Stimulated activated CD8-positive, alpha-beta memory T cell treated with anti-CD3 and anti-CD28 coated beads, Interleukin-7, amount 100 ng/mL, for 48 hours (primary cell): ENCODE measurements at places on chromosomes 4 and X.
A peak's percentile ranks its signal among the peaks of the same experiment; 100 is the strongest.

GRCh38 chrX:114095789-114096188, 488.1 kb upstream of the HTR2C start:
- DNase-seq = no peak

DNA sequence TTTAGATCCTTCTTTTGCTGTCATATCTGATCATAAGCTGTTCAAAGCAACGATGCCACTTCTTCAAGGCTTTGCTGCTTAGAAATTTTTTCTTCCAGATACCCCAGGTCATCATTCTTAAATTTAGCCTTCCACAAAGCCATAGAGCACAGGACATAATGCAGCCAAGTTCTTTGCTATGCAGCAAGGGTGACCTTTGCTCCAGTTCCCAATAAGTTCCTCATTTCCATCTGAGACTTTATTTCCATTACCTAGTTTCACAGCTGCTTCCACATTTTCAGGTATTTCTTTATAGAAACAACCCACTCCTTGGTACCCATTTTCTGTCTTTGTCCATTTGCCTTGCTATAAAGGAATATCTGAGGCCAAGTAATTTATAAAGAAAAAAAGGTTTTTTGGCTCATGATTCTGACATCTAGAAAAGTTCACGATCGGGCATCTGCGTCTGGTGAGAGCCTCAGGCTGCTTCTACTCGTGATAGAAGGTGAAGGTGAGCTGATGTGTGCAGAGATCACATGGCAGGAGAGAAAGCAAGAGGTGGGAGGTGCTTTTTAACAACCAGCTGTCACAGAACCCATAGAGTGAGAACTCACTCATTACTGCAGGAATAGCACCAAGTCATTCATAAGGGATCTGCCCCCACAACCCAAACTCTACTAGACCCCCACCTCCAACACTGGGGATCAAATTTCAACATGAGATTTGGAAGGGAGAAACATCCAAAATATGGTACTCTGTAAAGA, 11.8 kb upstream of the TASL start:
- no peak for DNase-seq

DNA sequence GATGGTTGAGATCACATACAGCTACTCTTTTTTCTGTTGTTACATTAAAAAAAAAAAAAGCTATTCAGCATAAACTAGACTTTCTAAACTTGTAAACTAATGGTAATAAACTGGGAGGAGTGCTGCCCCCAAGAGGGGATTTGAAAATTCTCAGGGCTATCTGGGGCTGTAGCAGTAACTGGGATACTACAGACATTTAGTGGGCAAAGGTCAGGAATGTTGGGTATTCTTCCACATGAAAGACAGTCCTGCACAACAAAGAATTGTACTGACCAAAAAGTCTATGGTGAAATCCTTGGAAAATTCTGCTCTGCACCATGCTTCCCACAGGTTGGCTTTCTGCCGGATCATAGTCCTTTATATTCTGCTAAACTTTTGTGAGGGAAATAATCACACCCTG, 232.6 kb upstream of the BOD1L1 start:
- DNase-seq = no peak

DNA sequence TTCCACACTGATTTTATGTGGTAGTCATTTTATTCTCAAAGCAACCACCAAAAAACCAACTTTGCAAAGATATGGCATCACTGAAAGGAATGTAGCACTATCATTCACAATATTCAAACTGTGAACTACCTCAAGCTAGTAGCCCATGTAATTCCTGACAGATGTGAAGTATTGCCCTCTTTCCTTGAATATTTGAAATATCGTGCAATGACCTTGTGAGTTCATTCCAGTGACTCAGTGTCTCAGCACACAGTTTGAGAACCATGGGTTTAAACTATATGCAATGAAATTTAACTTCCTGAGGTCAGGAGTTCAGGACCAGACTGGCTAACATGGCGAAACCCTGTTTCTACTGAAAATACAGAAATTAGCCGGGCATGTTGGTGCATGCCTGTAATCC, 20.9 kb upstream of the IQCM start:
- no peak for DNase-seq

DNA sequence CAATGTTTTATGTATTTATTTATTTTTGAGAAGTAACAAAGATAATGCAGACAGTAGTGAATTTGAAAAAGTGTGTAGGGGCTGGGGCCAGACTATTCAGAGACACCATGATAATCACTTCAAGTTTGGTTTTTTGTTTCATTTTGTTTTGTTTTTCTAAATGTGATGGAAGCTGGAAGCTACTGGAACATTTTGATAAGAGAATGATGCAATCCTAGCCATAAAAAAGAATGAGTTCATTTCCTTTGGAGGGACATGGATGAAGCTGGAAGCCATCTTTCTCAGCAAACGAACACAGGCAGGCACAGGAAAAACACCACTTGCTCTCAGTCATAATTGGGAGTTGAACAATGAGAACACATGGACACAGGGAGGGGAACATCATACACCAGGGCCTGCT, 706.6 kb upstream of the EPHA5 start:
- DNase-seq = no peak

DNA sequence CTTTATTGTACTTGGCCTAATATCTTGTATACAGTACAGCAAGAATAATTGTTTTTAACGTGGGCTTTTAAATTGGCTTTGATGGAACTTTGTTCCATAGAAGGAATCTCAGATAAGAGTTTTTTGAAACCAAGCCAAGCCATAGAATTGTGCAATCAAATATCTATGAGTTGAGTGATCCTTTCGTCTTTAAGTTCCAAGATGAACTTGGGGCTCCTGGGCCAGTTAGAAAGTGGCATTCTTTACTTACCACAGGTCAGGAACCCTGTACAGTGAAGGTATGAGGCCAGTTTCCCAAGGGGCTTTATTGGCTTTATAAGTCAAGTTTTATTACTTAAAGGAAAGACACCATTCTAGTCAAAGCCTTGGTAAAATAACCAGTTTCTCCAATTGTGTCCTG, 2104.2 kb downstream of the PCDH7 start:
- DNase-seq = no peak

- DNase-seq = no peak
Measured at GRCh38 chr4:177487977-177488376, 45.7 kb upstream of the AGA start.

- no peak for DNase-seq
Measured at GRCh38 chrX:21933077-21933476, 7.4 kb upstream of the SMS start.

DNA sequence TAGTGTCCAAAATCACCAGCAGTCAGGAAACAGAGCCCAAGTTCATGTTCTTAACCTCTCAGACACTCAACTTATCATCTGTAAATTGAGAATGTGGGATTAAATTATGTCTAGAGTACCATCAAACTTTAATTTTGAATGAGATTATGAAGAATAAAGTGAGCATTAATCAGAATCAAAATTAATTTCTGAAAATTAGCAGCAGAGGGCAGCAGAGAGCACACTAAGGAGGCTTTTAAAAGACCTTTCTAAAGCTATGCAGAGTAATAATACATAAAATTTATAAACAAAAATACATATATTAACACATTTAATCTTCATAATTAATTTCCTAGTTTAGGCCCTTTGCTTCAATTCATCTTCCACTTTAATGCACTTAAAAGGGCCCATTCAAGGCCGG, 7.1 kb downstream of the TASL start:
- no peak for DNase-seq

DNA sequence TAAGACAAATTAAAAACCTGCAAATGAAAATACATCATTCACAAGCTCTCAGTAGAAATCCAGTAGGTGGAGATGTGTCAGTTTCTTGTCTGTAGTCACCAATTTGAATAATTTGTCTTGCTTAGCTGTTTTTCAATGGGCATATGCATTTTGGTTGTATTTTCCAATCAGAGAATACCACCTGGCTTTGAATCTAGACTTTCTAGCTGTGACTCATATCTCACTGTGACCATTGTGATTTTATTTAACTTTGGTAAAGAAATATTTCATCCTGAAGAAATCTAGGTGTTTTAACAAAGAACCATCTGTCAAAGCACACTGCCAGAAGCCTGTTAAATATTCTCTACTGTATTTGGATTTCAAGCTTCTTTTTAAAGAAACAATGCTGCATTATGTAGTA, 1650.6 kb upstream of the IGFBP7 start:
- DNase-seq = no peak

- no peak for DNase-seq
Measured at GRCh38 chr4:156892805-156893204, 78.8 kb downstream of the PDGFC start.

- no peak for DNase-seq
Measured at GRCh38 chr4:38101563-38101962, 141.4 kb downstream of the PTTG2 start.

- DNase-seq = peak; percentile 62
Measured at GRCh38 chrX:45710081-45710801, 509.6 kb upstream of the DIPK2B start.

GRCh38 chr4:139009702-139010101, 5.9 kb upstream of the NOCT start:
- DNase-seq = no peak

GRCh38 chrX:10086676-10087075, 70.1 kb upstream of the CLCN4 start:
- DNase-seq = no peak

DNA sequence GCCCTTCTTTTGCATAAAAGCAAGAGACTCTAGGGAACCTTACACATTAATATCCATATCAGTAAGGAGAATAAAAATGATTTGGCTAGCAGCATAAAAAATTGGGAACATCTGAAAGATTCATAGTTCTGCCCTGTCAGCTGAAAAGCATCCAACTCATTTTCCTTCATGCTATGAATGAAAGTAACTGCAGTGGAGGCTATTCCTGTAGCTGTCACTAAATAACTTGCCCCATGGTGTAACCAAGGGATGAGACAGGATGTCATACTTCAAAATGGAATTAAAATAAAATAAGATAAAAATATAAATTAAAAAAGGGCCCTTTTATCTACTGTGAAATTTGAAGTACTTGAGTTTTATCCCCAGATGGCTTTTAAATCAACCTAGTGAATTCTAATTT, 878.8 kb downstream of the C4orf33 start:
- DNase-seq = no peak

- no peak for DNase-seq
Measured at GRCh38 chr4:5366421-5366820, 315.1 kb downstream of the STK32B start.

DNA sequence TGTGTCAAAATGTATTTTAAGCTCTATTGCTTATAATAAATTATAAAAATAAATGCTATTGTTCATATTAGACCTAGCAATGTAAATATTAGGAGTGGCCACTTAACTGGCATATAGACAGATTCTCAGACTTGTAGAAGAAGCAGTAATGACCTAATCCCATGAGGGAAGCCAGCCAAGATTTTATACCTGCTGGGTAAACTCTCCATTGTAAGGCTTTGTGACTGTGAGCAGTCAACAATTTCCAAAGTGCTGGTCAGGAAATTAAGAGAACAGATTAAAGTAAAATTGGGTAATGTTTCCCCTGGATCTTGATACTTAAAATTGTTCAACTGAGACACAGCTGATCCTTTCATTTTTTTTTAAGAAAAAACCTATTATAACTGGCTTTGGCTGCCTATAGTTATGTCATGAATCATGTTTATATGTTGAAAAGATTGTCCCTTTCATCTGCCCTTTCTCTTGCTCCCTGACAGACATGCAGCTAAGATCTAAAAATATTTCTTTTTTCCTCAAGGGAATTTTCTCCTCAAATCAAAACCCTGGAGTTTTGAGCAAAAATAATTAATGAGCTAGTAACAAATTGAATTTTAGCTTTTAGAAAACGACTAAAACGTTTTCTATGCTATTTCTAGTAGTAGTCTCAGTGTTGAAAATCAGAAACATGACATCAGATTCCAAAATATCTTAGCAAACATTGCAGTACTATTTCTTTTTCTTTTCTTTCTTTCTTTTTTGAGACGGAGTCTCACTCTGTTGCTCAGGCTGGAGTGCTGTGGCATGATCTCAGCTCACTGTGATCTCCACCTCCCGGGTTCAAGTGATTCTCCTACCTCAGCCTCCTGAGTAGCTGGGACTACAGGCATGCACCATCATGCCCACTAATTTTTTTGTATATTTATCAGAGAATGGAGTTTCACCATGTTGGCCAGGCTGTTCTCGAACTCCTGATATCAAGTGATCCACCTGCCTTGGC, 77.9 kb downstream of the ADGRL3 start:
- DNase-seq = no peak

GRCh38 chr4:84938316-84938715, 28.2 kb downstream of the WDFY3 start:
- no peak for DNase-seq

GRCh38 chrX:139554991-139555675, 24.6 kb downstream of the F9 start:
- DNase-seq = no peak

DNA sequence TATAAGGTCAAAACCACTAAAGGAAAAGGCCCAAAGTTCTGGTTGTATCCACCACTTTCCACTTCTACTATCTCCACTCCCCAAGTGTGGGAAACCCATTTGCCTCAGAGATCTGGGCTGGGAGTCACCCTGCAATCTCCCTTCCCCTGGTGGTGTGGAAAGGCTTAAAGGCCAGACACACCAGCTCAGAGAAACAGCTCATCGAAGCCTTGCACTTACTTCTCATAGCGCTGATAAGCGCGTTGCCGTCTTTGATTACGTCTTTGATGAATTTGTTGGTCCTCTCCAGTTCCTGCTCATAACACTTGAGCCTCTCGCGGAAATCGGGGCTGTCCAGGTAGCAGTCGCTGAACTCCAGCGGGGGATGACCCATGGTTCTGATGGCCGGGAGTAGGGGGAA, 647 bp downstream of the OPHN1 start:
- DNase-seq = no peak

DNA sequence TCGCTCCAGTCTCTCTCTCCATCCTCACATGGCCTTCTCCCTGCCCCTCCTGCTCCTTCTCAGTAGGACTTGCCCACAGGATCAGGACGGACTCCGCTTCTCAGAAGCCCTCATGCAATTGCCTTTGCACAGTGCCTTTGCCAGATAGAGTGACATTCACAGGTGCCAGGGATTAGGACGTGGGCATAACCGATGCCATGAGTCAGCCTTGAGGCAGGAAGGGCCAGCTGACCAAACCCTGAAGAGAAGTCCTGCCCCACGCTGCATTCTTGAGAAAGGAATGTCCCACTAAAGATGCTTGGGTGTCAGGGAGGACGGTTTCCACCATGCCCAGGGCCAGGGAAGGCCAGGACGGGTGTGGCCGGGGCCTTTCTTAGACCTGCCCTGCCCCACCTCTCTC, 6.6 kb upstream of the GRPEL1 start:
- DNase-seq = no peak

GRCh38 chr4:1469043-1469442, 62.8 kb upstream of the NKX1-1 start:
- DNase-seq = no peak

- DNase-seq = no peak
Measured at GRCh38 chrX:53445977-53446376, 11.8 kb upstream of the HSD17B10 start.

DNA sequence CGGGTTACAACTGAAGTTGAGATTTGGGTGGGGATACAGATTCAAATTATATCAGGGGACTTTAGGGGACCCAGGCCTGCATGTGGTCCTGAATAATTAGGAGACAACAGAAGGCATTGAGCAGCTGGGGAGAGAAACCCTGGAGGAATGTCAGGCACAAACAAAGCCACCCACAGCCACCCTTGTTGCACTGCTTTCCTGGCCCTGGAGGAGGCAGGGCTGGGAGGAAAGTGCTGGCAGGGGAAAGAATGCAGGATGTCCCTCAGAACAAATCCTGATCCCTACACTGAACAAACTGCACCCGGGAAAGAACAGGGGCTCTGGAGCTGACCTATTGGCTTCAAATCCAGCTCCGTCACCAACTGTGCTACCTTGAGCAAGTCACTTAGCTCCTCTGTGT, 214.1 kb upstream of the ATP6AP2 start:
- DNase-seq = no peak
